Stimulated activated CD4-positive, alpha-beta T cell treated with anti-CD3 and anti-CD28 coated beads, Interleukin-15, amount 100 ng/mL, for 1 hour (primary cell): ENCODE measurements at places on chromosomes 7 and 10.

GRCh38 chr7:11436773-11437524 lies 395.0 kb downstream of the THSD7A start:
- no peak for DNase-seq

DNA sequence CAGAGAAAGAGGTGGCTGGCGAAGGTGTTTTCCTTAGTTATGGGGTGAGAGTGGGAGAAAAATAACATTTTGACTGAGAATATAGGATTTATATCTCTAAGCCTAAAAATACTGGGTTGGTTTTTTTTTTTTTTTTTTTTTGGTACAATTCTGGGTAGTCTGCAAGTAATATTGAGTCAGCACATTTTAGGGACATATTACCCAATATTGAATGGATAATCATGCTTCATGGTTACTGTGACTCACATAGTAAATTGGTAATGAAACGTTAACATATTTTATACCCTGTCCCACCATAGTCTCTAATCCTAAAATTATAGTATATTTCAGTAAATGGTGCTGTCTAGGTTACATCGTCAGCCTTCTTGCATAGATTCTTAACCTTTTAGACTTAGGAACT lies 91.4 kb downstream of the TPST1 start:
- DNase-seq: no peak

DNA sequence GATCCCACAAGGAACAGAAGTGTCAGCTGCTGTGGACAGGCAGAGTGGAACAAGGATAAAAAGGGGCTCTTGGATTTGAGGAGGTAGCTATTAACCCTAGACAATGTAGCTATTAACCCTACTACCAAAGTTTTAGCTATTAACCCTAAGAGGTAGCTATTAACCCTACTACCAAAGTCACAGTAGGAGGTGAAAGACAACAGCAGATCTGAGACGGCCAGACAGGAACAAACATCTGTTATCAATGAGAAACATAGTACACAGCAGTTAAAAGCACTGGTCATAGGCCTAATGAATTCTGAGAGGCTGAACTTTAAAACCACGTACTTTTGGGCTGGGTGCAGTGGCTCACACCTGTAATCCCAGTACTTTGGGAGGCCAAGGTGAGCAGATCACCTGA lies 11.9 kb downstream of the ERCC6 start:
- DNase-seq: no peak

DNA sequence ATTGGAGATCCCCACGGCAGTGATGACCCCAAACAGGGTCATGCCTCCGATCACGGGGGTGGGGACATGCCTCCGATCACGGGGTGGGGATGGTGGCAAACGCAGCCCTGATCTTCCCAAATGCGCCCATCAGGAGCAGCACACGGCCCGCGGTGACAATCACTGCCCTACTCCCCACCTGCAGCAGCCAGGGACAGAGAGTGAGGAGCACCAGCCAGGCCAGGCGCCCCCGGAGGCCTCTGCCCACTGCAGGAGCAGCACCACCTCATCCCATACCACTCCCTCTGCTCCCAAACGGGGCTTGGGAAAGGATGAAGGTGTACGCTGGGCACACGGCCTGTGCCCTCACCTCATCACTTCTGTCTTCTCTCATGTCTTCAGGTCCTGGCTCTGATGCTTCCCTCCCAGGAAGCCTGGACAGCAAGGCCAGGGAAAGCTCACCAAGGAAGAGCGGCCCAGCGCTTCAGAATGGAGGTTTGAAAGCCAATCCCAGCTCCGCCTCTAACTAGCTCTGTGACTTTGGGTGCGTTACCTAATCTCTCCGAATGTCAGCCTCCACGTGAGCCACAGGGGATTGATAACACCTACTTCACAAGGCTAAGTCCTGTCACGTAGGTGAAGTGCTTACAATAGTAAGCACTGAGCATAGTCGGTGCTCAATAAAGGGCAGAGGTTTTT lies 37.1 kb downstream of the STRA8 start:
- DNase-seq: no peak

DNA sequence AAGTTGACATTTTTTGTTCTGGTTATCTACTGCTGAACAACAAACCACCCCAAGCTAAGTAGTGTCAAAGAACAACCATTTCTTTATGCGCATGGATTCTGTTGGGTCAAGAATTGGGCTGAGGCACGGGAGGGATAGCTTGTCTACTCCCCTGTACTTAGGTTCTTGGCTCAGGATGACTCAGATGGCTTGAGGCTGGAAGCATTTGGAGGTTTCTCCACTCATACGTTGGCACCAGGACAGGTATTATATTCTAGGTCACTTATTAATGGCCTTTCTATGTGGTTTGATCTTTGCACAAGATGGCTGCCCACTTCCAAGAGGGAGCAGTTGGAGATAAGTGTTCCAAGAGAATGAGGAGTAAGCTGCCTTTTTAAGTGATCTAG lies 11.8 kb upstream of the TFAM start:
- no peak for DNase-seq

- DNase-seq: no peak
These were observed 6.4 kb upstream of the FXYD4 start for GRCh38 chr10:43365001-43365400.

DNA sequence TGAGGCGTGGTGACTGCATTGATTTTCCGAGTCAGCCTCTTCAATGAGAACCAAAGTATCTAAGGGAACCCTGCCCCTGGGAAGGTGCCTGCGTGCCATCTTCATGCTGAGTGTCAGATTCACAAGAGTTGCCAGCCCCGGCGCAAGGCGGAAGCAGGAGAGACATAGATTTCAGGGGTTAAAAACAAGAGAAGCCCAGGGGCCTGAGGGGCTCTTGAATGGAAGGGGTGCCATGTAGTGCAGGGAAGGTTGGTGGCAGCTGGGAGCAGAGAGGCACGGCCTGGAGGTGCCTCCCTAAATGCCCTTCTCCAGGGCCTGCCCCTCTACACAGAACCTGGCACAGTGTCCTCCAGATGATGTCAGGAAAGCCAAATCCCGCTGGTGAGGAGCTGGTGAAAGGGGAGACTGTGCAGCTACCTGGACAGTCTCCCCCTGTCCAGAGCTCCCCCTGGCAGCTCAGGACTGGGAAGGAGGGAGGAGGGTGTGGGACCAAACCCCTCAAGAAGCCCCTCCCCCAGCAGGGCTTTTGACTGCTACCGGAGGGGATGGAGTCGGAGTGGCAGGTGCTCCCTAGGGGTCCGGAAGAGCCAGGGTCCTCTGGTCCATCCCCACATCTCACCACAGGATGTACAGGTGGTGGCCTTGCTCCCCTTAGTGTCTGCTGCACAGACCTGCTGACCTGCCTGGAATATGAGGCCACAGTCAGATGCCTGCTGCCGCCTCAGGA lies 137.9 kb downstream of the TCERG1L start:
- no peak for DNase-seq

DNA sequence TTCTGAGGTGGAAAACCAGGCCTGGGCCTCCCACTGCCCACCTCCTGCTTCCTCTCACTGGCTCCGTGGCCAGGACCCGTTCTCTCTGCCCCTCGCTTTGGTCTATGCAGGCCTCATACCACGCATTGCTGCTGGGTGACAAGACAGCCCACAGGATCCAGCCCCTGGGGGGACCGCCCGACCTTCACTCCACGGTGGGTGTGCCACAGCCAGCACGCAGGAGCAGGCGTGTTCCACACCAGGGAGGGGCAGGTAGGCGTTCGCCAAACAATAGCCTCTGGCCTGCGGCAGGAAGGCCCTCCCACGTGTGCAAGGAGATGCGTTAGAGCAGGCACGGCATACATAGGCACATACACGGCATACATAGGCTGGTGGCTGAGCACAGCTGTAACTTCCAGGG lies 233.4 kb downstream of the WDR37 start:
- no peak for DNase-seq

DNA sequence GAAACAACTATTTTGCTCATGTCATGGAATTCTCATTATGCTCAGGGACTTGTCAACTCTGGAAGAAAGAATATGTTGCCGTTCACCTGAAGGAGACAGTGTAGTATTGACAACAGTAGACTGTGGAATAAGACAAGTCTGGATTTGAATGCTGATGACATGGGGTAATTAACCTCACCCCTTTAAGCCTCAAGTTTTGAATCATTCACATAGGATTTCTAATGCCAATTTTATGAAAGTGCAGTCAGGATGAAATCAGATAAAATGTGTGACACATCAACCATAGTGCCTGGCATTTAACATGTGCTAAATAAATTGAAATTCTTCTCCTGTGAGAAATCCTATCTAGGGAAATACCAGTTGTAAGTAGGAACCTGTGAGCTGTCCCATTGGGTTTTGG lies 305.8 kb downstream of the KIF20B start:
- no peak for DNase-seq

GRCh38 chr7:108488768-108489538 lies 32.7 kb upstream of the NRCAM start:
- no peak for DNase-seq

DNA sequence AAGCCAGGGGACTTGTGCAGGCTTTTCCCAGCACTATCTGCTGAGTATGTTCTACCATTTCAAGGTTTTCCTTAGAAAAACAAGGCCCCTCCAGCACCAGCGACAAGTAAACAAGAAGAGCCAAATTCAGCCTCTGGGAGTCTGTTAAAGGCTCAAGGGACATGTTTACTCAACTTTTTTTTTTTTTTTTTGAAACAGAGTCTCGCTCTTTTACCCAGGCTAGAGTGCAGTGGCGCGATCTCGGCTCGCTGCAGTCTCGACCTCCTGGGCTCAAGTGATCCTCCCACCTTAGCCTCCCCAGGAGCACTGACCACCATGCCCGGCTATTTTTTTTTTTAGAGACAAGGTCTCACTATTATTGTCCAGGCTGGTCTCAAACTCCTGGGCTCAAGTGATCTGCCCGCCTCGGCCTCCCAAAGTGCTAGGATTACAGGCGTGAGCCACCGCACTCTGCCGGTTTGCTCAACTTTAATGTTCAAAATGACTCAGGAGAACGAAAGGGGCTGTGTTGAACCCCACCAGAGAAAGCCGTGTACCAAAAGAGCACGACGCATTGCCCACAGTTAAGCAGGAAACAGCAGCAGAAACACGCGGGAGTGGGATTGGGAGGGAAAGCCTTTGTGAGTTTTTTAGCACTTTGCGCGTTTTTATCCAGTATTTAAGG lies 772 bp downstream of the PRDX3 start:
- no peak for DNase-seq

DNA sequence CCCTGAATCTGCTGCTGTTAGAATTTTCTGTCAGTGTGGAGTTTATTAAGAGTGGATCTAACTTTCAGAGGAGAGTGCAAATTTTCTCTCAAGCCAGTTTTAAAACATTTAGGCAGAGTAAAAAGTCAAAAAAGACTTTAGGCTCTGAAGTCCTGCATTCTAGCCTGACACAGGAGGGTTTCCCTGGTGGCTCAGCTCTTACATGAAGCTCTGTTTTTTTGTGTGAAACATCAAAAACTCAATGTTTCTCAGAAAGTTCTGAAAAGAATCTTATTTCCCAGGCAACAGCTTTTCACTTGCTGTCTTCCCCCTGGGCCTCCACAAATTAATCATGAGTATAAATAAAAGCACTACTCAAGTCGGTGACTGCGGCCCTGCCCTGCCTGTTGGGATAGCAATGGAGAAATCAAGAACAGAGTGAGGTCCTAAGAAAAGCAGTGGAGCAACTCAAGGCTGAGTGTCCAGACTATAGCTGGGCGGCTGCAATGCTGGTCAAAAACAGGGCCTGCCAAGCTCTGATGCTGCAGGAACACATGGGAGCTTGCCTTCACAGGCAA lies 22.3 kb upstream of the WDR11 start:
- DNase-seq: no peak

GRCh38 chr7:149725426-149725821 lies 48.0 kb downstream of the ZNF467 start:
- no peak for DNase-seq

GRCh38 chr7:50351267-50351666 lies 46.8 kb downstream of the IKZF1 start:
- no peak for DNase-seq

- DNase-seq: no peak
These were observed 13.1 kb downstream of the AVPI1 start for GRCh38 chr10:97673736-97674525.

DNA sequence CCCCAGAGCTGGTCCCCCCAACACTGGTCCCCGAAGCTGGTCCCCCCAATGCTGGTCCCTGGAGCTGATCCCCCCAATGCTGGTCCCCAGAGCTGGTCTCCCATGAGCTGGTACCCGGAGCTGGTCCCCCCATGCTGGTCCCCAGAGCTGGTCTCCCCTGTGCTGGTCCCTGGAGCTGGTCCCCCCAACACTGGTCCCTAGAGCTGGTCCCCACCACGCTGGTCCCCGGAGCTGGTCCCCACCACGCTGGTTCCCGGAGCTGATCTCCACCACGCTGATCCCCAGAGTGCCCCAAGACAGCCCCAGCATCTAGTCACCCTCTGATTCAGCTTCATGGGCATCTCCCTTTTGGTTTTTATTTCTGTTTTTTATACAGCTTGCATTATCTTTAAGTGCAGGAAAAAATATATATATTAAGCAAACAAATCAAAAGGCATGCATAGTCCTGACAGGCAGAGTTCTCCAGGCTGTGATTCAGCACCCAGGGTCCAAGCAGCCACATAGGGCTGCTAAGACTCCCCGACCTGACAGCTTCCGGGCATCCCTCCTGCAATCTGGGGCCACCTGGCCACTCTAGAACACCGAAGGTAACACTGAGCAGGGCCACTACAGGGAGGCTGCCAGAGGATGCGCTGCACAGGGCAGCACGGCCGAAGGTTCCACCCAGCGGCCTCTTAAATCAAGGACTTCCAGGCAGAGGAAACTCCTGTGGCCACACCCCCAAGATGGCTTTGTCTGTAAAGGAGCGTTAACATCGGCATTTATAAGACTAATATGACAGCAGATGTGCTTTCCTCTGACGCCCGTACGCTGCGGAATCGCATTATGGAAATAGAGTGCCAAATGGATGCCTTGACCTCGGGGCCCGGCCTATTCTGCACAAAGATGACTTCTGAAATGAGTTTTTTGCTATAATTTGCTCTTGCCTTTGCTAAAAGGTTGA lies 215.0 kb downstream of the PTPRN2 start:
- DNase-seq: no peak

DNA sequence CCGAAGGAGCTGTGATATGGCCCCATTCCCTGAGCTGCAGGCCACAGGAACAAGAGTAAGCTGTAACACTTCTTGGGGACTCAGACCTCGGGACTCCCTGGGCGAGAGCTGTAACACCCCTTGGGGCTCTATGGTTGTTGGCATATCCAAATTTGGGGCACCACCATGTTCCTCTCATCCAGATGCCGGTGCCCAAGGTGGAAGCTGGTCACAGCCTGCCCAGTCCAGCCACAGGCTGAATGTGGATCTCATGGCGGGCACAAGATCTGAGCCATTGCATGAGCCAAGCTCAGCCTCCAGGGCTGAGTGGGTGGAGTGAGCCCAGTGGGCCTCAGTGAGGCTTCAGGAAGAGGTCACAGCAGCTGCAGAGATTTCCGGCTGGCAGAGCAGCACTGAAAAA lies 78.9 kb downstream of the TMEM106B start:
- no peak for DNase-seq

DNA sequence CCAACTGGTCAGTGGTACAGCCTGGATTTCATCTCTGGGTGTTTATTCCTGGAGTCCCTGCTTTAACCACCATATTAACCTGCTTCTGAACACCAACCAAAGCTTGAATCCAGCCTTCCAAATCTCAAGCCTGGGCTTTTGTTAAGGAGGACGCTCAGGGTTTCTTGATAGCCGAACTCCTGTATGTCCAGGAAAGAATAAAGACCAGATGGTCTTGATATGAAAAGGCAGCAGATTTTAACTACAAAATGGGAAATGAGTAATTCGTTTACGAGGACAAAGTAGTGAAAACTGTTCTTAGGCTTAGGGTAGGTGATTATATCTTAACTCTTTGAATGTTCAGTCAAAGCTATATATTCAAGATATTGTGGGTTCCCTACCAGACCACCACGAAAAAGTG lies 129.1 kb upstream of the INSYN2A start:
- no peak for DNase-seq
